Activated naive CD4-positive, alpha-beta T cell treated with anti-CD3 and anti-CD28 coated beads, Interleukin-2, amount 50 U/mL, for 72 hours (primary cell): ENCODE measurements at places on chromosomes 16 and 17.

GRCh38 chr16:75382611-75383010 lies 50.7 kb downstream of the CFDP1 start:
- DNase-seq, result no peak

DNA sequence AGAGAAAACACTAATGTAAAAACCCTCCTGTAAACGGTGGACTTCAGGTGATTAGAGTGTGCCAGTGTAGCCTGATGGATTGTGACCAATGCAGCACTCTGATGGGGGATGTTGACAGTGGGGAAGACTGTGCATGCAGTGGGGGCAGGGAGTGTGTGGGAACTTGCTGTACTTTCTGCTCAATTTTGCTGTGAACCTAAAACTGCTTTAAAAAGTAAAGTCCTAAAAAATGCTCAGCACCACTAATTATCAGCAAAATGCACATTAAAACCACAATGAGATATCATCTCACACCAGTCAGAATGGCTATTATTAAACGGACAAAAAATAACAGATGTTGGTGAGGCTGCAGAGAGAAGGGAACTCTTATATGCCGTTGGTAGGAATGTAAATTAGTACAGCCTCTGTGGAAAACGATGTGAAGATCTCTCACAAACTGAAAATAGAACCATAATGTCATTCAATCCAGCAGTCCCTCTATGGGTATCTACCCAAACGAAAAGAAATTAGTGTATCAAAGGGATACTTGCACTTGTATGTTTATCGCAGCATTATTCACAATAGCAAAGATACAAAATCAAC lies 9.7 kb upstream of the ULK2 start:
- DNase-seq, result no peak

DNA sequence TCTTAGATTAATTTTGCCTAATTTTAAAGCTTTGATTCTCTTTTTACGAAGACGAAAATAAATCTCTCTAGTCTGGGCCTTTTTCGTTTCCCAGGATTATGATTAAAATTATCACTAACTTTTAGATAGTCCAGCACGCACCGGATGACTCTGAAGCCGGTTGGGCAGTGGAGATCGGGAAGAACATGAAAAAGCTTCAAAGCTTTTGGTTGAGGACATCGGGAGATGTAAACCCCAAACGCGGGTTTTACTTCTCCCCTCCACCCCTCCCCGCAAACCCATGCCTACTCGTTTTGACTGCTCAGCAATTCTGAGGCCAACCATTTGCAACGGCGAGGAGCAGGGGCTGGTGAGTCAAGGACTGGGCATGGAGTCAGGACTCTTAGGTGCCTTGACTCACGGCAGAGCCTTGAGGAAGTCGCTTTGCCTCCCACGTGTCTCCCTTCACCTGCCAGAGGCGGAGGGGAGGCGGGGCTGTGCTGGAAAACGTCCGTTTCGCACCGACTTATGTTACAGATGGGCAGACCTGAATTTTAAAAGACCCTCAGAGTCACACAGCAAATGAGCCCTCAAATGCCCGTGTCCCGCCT lies 989 bp upstream of the DUSP14 start:
- peak; percentile 81 for DNase-seq

DNA sequence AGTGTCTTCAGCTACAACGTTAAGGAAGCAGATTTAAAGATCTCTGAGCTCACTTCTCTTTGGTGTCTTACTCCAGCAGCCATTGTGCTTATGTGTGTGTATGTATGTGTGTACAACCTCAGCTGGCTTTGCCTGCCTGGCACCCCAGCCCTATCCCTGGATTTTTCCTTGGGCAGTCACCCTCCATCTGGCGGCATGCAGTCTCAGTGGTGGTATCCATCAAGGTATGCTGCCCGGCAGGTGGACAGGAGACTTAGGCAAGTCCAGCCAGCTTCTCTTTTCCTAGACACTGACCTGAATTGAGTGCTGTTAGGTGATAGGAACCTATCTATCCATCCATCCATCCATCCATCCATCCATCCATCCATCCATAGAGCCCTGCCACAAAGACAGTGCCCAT lies 280.8 kb upstream of the CCL2 start:
- DNase-seq, result no peak

DNA sequence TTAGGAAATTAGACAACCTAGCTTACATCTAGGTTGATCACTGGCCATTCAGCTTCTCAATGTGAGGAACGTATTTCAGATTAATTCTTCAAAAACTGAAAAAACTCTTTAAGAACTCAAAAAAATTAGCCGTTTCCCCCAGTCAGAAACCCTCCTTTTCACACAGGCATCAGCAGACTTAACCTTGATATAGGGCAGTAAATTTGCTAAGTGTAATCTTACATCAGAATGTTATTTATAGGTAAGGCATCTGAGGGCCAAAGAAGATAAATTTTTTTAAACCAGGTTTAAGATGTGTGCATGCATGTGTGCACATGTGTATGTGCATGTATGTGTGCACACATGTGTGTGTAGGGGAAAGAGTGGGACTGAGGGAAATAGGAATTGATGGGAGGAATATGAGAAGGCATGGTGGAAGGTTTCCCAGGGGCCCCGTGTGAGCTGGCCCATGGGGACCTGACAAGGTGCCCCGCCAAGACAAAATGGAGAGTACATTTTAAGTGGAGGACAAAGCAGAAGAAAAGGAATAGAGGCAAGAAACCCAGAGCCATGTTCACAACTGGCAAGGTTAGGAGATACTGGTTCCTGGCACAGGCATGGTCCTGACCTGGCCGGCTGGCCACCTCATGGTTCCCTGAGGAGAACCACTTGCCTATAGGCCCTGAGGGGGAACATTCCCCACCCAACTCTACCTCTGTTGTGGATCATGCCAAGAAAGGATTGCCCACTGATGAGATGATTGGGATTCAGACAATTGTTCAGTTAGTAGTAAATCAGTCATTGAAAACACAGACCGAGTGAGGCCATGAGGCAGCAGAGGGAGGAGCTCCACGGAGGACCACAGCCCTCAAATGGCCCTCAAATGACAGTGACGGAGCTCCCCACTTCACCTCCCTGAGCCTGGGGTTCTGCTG lies 33.0 kb downstream of the TEX2 start:
- no peak for DNase-seq

DNA sequence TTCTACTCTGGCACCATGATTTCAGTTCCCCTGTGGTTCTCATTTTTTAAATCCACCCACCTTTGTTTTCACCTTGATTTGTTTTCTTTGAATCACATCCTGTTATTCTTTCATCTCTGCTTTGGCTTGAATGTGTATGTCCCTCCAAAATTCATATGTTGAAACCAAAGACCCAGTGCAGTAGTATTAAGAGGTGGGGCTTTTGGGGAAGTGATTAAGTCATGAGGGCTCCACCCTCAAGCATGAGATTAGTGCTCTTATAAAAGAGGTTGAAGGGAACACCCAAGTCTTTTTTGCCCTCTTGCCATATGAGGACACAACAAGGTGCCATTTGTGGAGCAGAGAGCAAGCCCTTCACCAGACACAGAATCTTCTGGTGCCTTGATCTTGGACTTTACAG lies 382.3 kb downstream of the SLC39A11 start:
- DNase-seq, result no peak

GRCh38 chr17:44200478-44201155 lies 933 bp upstream of the ATXN7L3 start:
- DNase-seq, result no peak

- DNase-seq, result no peak
These were observed 143.7 kb downstream of the PRKCB start for GRCh38 chr16:23979441-23979840.

GRCh38 chr16:6374821-6375220 lies 957.8 kb upstream of the RBFOX1 start:
- no peak for DNase-seq

- DNase-seq, result no peak
These were observed 166.4 kb downstream of the CCDC182 start for GRCh38 chr17:57578608-57579225.

- DNase-seq, result no peak
These were observed 3.3 kb upstream of the PMP22 start for GRCh38 chr17:15268461-15268860.

GRCh38 chr16:64478252-64478906 lies 643.5 kb downstream of the CDH11 start:
- no peak for DNase-seq

DNA sequence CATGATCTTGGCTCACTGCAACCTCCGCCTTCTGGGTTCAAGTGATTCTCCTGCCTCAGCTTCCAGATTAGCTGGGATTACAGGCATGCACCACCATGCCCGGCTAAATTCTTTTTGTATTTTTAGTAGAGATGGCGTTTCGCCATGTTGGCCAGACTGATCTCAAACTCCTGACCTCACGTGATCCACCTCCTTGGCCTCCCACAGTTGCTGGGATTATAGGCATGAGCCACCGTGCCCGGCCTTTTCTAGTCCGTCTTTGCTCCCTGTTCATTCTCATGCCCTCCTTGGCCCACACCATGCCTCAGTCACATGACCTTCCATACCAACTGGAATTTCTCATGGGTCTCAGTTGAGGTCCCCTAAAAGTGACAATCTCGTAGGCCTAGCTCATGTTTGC lies 86.9 kb downstream of the SNX29 start:
- DNase-seq, result no peak

- DNase-seq, result no peak
These were observed 29.7 kb upstream of the KIF2B start for GRCh38 chr17:53792997-53793396.

- DNase-seq, result no peak
These were observed 1.3 kb upstream of the HELZ start for GRCh38 chr17:67246403-67246652.

GRCh38 chr17:81132770-81133723 lies 32.3 kb upstream of the PVALEF start:
- DNase-seq, result no peak

DNA sequence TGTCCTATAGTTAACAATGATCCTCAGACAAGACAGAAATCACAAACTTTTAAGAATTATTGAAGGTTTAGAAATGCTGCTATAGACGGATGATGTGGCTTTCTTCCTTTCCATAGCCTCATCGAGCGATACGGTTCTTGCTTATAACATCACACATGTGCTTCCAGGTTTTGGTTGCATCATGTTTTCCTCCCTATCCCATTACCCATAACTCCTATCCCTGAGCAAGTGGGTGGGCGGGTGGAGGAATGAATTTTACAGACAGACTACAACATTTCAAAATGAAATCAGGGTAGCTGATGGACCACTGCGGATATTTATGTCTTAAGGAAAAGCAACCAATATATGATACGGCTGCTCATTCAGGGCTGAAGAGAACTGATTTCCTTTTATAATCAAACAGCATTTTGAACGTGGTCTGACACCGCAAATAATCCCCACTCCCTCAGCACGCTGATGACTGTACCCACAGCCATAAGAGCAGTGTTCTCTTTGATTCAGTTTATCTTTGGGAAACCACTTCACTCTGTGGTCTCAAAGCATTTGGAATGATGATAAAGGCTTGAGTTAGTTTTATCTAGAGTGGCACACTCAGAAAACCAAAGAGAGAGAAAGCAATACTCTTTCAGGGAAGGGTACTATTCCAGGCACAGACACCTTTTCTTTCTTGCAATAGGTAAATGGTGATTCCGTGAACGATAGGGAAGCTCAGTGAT lies 4.6 kb upstream of the AKTIP start:
- DNase-seq, result no peak

DNA sequence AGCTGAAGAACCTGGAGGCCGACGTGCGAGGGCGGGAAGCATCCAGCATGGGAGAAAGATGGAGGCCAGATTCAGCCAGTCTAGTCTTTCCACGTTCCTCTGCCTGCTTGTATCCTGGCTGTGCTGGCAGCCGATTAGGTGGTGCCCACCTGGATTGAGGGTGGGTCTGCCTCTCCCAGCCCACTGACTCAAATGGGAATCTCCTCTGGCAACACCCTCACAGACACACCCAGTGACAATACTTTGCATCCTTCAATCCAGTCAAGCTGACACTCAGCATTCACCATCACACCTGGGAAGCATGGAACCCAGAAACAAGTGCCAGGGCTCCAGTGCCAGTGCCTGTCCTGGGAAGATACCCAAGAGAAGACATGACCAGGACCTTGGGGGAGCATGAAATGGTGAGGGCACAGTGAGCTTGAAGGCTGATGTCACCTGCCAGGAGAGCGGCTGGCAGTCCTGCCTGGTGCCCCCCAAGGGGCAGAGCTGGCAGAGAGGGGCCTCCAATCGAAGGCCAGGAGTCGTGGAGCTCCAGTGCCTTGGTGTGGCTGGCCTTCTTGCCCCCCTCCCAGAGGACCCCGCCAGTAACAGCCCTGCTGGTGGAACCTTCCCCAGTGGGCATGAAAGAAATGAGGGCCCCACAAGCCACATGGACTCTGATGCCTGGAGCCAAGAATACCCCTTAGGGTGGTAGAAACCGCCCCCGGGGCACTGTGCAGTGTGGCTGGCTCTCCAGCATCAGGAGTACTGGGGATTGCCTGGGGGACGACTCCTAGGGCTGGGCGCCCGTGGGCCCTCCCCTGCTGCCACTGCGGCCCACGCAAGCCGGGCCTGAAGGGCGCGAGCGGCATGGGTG lies 643 bp upstream of the NPB start:
- no peak for DNase-seq

GRCh38 chr16:2081201-2082084 lies 33.7 kb downstream of the TSC2 start:
- no peak for DNase-seq

- no peak for DNase-seq
These were observed 221.2 kb upstream of the N4BP1 start for GRCh38 chr16:48831076-48831722.

- DNase-seq, result no peak
These were observed 93.5 kb downstream of the NPIPB11 start for GRCh38 chr16:29312835-29313558.

DNA sequence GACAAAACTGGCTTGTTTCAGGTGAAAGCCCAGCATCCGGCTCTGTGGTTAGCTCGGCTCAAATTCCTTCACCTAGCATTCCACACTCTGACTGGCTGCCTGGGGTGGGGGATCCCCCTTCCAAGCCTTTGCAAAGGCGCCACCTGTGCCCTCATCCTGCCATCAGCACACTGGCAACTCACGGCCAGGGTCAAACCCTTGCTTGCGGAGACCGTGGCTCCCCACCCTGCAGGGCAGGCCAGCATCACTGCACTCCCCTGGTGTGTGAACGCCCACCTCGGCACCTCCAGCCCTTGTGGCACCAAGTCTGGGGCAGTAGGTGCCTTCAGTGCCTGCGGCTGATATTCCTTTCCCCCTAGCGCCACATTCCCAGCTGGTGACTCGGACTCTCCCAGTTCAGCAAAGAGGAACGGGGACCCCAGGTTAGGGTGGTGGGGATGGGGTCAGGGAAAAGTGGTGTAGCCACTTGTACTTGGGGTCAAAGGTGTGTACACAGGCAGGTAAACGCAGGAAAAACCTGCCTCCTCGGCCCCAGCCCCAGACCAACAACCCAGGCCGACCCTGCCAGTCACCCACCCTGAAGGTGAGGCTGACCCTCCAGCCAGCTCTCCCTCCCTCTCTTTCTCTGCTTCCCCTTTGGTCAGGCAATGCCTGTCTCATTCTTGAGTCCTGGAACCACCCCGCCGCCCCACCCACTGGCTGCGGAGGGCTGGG lies 1.1 kb downstream of the FLII start:
- DNase-seq, result peak; percentile 68

GRCh38 chr16:1280783-1281182 lies 24.9 kb downstream of the TPSD1 start:
- no peak for DNase-seq

- DNase-seq, result no peak
These were observed 69.3 kb downstream of the BANP start for GRCh38 chr16:88020516-88020885.
